ENCODE measurements at places on chromosomes 4 and X.

GRCh38 chr4:128574706-128575105 lies 234.8 kb upstream of the JADE1 start:
- DNase-seq = peak; percentile 18

- DNase-seq = no peak
These were observed 112.9 kb downstream of the PTPN13 start for GRCh38 chr4:86706923-86707597.

DNA sequence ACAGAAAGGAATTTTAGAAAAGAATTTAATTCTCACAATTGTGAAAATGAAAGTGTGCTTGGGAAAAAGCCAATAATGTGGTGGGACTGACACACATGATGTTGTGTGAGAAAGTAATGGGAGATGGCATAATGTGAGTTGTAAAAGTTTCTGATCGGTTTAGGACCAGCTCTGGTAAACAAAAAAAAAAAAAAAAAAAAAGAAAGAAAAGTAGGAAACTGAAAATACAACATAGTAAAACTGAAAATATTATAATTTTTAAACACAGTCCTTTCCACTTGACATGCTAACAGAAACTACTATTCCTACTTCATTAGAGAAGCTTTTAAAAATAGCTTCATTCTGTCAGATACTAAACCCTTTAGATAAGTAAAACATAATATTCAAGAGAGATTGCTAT lies 28.2 kb downstream of the RAP1GDS1 start:
- no peak for DNase-seq

GRCh38 chrX:7926501-7926900 lies 712 bp downstream of the PNPLA4 start:
- no peak for DNase-seq

- DNase-seq = no peak
These were observed 54.5 kb downstream of the MID2 start for GRCh38 chrX:107880054-107880610.

- no peak for DNase-seq
These were observed 351 bp upstream of the SLC30A9 start for GRCh38 chr4:41989994-41990364.

- no peak for DNase-seq
These were observed 71.0 kb upstream of the NKX1-1 start for GRCh38 chr4:1477045-1477840.

GRCh38 chr4:176340871-176341685 lies 21.3 kb downstream of the SPCS3 start:
- DNase-seq = no peak

DNA sequence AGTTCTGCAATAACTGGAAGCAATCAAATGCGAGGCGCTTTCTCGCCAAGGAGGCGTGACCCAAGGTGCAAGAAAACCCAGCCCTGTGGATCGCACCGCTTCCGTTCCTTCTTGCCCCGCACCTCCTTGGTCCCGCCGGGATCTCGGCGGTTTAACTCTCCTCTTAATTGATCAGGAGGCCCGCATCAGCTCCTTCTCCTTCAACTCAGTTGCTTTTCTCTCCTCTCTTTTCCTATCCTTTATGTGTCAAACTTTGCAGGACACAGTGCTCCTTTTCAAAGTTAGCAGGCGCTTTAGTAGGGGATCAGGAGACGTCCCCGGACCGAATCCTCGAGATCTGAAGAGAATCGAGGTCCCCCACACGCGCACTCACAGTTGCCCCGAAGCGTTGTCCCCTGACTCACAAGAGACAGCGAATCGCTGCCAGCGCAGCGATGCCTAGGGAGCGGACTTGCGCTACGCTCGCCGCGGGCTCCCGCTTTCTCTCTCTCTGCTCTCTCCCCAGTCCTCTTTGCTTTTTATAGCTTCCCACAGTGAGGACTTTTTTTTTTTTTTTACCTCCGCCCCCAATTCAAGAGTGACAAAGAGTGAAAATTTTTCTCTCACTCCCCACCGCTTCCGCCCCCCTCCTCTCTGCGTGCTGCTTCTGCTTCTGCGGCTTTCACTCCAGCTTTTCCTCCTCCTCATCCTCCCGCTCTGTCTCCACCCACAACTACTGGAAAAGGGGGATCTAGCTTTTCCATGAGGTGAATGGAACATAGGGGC lies at the start of gene DKK2:
Gene DKK2 (minus strand): TSS at position 495 of the 765 bp plus-strand sequence. CDS start 722 bp downstream, outside the sequence.
- no peak for DNase-seq

DNA sequence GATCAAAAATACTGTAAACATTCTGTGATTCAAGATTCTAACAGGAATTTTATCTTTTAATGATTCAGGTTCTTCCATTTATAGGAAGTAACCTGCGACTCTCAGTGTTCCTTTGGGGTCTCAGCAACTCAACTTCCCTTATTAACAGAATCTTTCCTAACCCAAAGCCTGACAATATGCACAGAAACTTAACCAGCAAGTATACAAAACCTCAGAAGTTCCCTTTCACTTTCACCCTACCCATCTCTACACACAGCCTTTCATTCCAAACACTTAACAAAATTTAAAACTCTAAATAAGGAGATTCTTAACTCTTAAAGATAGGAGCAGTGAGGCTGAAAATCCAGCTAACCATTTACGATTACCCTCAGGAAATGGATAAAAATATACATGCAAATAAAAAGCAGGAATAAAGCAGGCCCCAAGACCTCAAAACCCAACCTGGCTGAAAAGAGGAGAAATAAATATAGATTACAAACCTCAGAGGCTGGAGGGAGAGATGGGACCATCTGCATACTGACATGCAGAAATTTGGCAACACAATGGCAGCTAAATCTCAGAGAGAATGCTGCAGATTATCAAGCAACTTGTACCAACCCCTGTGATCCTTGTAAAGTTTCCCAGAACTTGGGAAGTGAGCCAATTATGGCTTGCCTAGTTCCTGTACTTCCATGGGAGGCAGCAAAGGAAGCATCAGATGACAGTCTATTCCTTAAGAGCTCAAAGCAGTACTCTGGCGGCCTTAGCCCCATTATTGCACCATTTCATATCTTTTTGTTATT lies 101.0 kb downstream of the ATP11C start:
- no peak for DNase-seq

DNA sequence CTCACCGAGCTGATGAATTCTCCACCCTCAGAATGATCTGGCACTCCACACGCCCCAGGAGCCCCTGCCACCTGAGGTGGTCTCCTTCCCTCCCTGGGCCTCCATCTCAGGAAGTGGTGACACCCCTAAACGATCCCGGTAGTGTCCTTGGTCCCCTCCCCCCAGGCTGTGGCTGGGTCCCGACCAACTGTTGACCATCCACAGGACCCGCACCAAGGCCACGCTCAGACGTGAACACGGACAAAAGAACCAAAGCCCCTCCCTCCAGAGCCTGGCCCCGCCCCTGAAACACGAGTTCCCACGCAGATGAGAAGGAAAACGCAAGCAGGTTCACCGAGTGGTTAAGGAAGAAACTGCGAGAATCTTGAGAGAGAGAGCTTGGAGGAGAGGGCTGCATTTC lies 16.6 kb downstream of the LRPAP1 start:
- no peak for DNase-seq

GRCh38 chr4:37891260-37892159 lies 626 bp downstream of the TBC1D1 start:
- no peak for DNase-seq

- DNase-seq = peak; percentile 62
These were observed 841.6 kb upstream of the FRG1 start for GRCh38 chr4:189098932-189099696.

DNA sequence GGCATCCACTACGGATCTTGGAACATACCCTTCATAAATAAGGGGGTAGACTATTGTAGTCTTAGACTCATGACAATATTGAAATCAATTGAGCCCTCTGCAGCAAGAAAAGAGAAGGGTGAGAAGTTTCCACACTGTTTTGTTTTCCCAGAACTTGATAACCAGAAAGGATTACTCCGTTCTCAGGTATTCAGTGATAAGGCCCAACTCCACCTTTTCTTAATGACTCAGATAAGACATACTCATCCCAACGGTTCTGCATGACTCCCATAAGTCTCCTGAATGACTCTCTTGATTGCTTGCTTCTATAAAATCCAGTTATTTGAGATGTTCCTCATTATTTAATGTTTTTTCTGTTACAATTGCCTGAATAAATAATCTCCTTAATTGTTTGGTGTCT lies 111.7 kb downstream of the PABPC4L start:
- no peak for DNase-seq

DNA sequence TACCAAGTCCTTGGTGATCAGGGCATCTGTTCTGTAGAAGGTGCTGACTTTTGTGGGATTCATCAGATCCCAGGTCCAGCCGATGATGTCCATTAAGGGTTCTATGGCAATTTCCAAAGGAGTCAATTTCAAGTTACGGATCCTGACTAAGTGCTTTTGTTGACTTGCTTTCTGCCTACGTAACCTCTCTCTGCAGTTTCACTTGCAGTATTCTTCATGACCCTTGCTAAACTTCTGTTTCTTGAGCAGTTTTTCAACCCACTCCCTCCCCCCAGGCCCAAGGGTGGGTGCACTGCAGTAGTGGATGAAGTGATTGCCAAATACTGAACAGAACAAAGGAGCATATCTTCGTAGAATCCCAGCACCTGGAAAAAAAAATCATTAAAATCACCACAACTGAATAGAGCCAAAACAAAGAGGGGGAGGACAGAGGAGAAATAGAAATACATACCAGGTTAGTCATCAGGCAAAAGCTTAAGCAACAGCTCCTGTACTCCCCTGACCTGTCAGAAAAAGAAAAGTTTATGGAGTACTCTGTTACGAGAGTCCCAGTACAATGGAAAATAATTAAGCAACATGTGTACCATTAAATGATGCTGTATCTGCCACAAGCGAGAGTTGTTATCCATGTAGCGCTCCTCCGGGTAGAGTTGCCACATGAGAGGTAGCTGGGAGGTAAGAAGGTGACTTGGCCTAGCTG lies 5.8 kb downstream of the CMC4 start:
- no peak for DNase-seq

- peak; percentile 85 for DNase-seq
These were observed 168.1 kb downstream of the EPHA5 start for GRCh38 chr4:65502131-65502701.

DNA sequence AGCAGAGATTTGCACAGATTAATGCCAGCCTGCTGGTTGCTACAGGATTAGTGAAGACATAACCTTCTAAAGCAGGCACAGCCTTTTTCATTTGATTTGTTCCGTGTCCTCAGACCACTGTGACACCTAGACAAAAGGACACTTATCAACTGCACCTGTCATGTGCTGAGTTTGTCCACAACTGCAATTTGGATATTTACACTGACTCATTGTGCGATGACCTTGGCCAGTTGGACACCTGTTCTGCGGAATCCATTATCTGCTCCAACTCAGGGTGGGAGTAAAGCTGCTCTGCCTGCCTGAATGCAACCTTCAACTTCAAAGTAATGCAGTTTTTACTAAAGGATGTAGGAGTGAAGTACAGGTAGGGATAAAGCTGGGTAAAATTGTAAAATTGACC lies 4.1 kb upstream of the NR0B1 start:
- no peak for DNase-seq

- DNase-seq = no peak
These were observed 52.1 kb downstream of the GPC3 start for GRCh38 chrX:133933316-133933715.

DNA sequence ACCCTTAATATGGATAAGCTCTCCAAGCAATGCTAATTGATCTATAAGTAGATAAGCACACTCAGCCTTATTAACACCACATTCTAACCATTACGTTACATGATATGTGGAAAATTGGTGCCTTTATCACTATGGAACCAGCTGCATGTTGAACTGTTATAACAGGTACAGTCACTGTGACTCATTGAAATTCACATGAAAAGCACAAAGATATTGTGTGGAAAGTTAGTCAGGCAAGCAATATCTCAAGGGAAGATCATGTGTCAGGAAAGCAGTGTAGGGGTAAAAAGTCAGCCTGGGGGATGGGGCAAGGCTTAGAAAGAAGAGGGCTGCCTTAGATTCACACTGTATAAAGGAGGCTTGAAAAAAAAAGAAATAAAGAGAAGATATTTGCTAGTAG lies 313.7 kb upstream of the SMIM31 start:
- no peak for DNase-seq

DNA sequence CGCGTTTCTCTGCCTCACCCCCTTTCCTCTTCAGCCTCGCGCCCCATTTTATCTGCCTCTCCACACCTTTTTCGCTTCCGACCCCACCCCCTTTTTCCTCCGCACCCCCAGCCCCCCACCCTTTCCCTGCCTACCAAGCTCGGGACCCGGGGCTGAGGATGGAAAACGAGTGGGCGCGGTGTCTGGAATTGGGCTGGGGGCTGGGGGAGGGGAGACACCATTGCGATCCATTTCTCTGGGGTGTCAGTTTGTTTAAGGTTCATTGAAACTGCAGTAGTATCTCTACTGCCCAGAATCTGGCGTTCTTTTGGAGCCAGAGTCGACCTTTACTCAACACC lies 707 bp downstream of the SLC9A6 start:
- no peak for DNase-seq

DNA sequence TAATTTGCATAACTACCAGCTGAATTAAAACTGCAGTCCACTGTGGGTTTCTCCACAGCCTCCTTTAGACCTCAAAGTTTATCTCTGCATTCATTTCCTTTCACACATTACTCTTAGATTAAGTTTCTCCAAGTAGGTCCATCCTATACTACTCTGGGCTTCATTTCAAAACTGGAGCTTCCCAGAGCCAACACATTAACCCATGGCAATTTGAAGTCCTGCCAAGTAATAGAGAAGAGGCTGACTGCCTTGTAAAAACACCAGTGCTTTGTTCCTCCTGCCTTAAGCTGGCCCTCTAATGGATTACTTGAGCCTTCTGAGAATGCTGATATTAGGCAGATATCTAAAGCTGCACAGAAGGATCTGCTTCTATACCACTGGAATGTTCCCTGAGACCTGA lies 997.2 kb upstream of the SLIT2 start:
- DNase-seq = no peak

DNA sequence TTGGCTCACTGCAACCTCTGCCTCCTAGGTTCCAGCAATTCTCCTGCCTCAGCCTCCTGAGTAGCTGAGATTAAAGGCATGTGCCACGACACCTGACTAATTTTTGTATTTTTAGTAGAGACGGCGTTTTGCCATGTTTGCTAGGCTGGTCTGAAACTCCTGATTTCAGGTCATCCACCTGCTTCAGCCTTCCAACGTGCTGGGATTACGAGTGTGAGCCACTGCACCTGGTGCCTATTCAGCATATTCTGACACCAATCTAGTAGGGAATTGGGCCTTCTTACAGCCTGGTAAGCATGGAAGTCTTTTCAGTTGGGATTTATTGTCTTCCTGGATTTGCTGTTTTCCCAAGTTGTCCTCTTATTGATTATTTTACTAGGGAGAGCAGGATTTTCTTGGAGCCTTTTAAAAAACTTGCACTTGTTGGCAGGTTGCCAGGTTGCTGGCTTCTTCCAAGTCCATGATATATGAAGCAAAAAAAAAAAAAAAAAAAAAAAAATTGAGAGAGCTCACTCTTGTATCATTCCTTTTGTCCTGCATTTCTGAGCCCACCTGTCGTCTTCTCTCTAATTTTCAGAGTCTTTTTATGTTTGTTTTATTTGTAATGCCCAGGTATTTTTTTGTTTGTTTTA lies 43.7 kb downstream of the TMPRSS11E start:
- no peak for DNase-seq

DNA sequence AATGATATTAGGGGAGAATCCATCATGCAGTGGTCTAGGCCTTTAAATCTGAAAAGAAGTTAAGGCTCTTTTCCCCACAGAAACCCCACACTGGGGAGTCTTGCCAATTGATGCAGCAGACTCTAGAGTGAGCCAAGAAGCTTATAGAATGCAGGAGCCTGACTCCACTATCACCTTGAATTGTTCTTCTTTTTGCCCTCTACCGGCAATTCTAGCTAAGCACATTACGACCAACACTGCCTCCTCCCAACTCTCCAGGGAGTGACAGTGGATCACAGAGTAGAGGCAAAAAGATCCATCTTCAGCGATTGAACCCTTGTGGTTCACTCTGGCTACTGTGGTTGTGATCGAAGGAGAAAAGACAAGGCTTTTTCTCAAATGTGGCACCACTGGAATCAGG lies 331.5 kb downstream of the NKX6-1 start:
- no peak for DNase-seq

GRCh38 chr4:168386002-168386401 lies 67.5 kb upstream of the DDX60 start:
- DNase-seq = no peak
